ENCODE measurements at places on chromosomes 2 and 18.

DNA sequence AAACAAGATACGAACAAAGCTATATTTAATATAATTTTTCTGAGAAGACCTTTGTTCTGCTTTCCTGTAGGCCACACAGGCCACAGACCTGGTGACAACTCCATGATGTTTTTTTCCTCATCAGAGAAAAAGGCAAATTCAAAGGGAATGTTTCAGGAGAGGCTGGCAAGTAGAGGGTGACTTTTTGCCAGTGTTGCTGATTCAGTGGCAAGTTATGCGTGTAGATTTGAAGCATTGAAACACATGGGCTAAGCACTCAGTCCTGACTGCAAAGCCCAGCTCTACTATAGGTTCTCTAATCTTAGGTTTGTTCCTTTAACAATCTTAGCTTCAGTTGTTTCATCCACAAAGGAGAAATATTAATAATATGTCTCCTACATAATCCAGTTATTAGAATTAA is 499.8 kb downstream of the SUCLG1 start:
- DNase-seq, result no peak

DNA sequence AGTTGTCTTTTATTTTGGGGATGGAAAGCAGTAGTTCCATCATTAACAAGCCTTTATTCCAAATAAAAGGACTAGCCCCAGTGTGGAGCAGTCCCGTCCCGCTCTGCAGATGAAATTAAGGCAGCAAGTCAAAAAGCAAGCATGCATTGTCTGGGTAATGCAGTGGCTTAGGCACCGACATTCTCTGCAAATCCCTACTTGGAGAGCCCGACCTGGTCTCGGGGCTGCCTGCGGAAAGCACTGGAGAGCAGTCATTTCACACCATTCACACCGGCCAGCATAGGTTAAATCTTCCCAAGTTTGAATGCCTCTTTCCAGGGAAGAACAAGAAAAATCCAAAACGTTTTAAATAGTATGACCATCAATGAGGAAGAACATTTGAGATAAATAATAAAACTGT is 24.4 kb upstream of the RAB12 start:
- no peak for DNase-seq

GRCh38 chr2:197007716-197008628 is 81.5 kb upstream of the PGAP1 start:
- no peak for DNase-seq

DNA sequence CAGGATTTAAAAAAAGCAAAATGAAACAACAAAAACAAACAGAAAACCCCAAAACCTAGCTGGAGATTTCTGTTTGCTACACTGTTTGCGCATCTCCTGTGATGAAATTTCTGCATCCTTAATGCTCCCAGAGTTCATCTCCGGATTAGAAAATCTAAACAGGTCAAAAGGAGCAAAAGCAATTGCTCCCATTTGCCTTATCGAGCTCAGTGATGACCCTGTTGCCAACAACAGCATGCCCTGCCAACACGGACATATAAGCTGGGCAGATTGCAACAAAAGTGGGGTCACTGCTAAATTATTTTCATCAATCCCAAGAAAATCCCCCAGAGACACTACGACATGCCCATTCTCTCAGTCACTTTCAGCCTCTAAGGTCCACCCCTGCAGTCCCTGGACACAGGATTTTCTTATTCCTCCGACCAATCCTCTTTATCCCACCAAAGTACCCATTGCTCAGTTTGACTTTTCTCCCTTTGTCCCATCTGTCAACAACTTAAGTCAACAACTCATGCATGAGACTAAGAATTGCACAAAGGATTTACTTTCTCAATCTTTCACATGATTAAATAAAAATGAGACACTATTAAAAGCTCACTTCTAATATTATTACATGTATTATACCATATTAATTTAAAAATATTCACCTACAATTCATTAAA is 67.8 kb downstream of the ABCG8 start:
- DNase-seq, result no peak

Data from NCI-H1436 (cell line).